Thoracic aorta (tissue), 2 donors: ENCODE measurements at places on chromosomes 7 and 10.

- H3K27me3 ChIP-seq: no peaks in the 10 kb centered on the region
- H3K27ac ChIP-seq: no peak overlapping the region
- DNase-seq: no peak
- H3K4me3 ChIP-seq: no peak overlapping the region
- no peaks in the 10 kb centered on the region for H3K36me3 ChIP-seq
These were observed 141.8 kb upstream of the C1QL3 start for GRCh38 chr10:16663444-16663843.

GRCh38 chr10:77501152-77501845 is 136.3 kb downstream of the KCNMA1 start:
- peak; percentile 36 for DNase-seq
- no peaks in the 10 kb centered on the region for H3K36me3 ChIP-seq
- no peak overlapping the region for H3K27ac ChIP-seq
- no peaks in the 10 kb centered on the region for H3K27me3 ChIP-seq
- no peak overlapping the region for H3K4me3 ChIP-seq

DNA sequence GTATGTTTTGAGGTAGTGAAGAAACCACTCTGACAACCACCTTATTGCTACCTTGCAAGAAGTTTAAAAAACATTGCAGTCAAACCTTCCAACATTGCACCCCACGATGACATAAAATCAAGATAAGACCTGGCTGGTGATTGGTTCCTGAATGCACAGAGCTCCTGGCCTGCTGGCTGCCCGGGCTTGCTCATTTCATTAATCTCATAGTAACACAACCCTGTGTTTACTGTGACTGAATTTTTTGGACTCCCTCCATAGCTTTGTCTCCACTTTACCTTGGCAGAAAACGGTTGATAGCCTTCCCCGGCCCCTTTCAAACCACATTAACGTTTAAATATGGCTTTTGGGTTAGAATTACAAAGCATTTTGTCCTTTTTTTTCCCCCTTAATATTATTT is 27.5 kb downstream of the VWA2 start:
- no peaks in the 10 kb centered on the region for H3K4me1 ChIP-seq
- DNase-seq: no peak
- H3K27me3 ChIP-seq: no peaks in the 10 kb centered on the region
- H3K4me3 ChIP-seq: no peak overlapping the region

DNA sequence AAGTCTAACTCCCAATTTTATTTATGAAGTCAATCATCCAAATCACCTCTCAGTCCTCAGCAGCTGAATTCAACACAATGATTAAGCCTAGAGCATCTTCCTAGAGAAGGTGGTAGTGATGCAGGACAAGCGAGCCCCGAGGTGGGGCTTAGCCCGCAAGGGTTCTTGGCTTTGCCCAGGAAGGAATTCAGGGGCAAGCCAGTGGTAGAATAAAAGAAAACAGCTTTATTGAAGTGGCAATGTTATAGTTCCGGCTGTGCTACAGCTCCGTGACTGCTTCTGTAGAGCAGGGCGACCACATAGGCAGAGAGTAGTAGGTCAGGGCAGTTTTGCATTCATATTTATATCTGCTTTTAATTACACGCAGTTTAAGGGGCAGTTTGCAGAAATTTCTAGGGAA is 18.1 kb downstream of the IL2RA start:
- DNase-seq: no peak
- no peaks in the 10 kb centered on the region for H3K36me3 ChIP-seq
- no peak overlapping the region for H3K27ac ChIP-seq
- no peak overlapping the region for H3K4me3 ChIP-seq
- H3K27me3 ChIP-seq: no peaks in the 10 kb centered on the region

DNA sequence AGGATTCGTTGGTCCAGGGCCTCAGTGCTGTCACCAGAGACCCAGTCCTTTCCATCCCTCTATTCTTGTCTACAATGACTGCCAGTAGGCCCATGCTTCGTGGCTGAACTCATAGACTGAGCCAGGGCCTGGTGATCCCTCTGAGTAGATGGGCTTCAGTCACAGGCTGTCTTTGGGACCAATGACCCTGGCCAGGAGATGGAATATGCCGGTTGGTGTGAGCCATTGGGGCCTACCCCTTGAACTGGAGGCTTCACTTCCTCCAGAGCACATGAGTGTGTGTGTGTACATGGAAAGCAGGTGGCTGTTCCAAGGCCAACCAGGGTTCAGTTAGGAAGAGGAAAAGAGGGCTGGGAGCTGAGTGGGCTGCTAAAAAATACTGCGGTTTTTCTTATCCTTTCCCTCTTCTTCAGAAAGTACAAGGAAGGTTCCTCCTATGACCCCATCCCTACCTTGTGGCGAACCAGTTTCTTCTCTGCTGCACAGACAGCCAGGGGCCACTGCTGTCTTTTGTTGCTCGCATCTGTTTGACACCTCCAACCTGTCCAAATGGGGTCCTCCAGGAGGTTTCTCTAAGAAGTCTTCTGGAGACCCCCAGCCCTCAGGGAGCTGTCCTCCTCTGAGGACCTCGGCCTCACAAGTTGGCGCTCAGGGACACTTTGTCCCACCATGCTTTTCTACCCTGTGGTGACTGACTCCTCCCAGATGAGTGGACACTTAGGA is 36.6 kb downstream of the ADRA2A start:
- no peak for DNase-seq
- H3K36me3 ChIP-seq: no peaks in the 10 kb centered on the region
- no peak overlapping the region for H3K27ac ChIP-seq
- no peaks in the 10 kb centered on the region for H3K4me1 ChIP-seq

DNA sequence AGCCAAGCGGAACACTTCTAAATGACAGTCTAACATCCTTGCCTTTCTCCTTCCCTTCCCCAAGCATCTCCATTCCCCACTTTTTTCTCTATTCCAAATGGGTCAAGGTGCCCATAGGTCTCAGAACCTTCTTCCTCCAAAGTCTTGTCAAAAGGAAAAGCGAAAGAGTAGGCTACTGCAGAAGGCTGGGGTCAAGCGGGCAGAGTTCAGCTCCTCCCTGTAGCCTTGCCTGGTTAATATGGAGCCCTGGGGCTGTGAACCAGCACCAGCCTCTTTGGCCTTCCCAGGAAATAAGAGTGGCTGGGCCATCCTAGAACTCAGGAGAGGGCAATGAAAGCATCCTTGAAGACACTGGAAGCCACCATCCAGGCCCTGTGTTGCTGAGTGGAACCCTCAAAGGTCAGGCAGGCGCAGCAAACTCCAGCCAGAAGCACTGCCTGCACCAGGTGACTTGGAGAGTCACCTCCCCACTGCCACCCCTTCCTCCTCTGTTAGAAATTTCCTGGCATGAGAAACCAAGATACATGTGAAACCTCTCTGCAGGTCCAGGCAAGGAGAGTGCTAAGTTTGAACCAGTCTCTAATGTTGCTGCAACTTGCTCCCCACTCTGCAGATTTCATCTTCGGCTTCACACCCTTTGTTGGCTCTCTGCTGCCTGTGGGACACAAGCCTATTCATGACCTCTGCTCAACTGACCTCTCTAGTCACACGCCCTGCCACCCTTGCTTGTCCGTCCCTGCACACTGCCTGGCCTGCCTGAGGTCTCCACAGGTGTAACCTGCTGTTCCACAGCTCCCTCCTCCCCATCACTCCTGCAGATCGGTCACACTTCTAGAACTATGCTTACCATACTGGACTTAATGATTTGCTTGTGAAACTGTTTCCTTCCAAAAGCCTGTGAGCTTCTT is 74.9 kb downstream of the SH3PXD2A start:
- no peaks in the 10 kb centered on the region for H3K27me3 ChIP-seq
- no peak overlapping the region for H3K4me3 ChIP-seq
- H3K27ac ChIP-seq: no peak overlapping the region
- no peaks in the 10 kb centered on the region for H3K36me3 ChIP-seq

GRCh38 chr10:128901236-128901635 is 565.8 kb upstream of the MGMT start:
- no peak overlapping the region for H3K4me3 ChIP-seq
- no peaks in the 10 kb centered on the region for H3K27me3 ChIP-seq
- H3K36me3 ChIP-seq: no peaks in the 10 kb centered on the region
- DNase-seq: no peak
- H3K27ac ChIP-seq: no peak overlapping the region

DNA sequence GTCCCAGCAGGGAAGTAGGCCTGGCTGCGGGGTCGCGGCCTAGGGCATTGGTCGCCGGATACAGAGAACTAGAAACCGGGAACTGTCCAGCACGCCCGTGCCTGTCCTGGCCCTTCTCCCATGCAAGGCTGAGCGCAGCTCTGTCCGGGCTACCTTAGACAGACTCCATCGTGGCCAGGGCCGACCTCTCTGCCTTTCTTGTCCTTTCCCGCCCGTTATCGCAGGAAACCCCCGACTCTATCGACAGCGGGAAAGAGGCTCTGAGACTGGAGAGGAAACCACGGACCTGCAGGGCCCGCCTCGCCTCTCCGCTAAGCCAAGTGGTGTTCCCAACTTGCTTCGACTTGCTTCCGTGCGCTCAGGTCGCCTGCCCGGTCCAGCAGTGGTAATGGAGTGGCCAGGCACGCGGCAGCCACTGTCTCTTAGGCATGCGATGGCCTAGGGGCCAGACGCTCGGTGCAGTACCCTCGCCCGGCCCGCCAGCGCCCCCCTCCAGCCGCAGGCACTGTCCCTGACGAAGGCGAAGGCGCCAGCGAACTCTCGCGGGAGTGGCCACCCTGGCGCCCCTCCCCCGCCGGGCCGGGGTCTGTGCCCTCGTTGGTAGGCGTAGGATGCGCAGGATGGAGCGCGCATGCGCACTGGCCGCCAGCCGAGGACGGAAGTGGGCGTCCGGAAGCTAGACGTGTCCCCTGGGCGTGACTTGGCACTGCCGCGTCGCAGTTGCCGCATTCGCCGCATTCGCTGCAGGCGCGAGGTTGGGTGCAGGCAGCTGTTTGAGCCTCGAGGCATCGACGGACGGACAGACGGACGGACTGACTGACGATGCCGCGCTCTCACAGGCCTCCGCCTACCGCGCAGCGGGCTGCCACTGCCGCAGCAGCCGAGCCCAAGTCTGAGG is 54.4 kb downstream of the MCMBP start:
- H3K4me1 ChIP-seq: no peaks in the 10 kb centered on the region
- peak overlapping the region; percentile 54 for H3K4me3 ChIP-seq
- H3K27ac ChIP-seq: no peak overlapping the region
- peaks cover 3% of the 10 kb centered on the region for H3K36me3 ChIP-seq

DNA sequence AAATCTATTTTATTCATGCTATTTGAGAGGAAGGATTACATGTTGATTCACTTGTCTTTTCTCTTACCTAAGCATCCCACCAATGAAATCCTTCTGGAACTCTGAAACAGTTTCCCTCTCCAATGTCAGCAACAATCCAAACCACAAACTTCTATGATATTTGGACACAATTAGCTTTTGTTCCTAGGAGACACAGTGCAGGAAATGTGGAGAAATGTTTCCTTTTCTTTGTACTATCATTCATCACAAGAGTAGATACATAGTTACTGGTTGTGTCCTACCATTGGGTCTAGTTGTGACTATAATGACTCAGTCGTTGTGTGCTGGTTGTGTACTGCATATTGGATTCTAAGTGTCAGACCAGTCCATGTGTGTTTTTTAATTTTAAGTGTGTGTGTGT is 156.8 kb upstream of the MAGI2 start:
- H3K27me3 ChIP-seq: no peaks in the 10 kb centered on the region
- DNase-seq: no peak
- H3K36me3 ChIP-seq: no peaks in the 10 kb centered on the region
- H3K27ac ChIP-seq: no peak overlapping the region
- H3K4me3 ChIP-seq: no peak overlapping the region

GRCh38 chr10:35216303-35216905 is 89.8 kb downstream of the CREM start:
- no peaks in the 10 kb centered on the region for H3K27me3 ChIP-seq
- no peaks in the 10 kb centered on the region for H3K36me3 ChIP-seq
- no peak overlapping the region for H3K4me3 ChIP-seq
- no peak for DNase-seq
- H3K27ac ChIP-seq: no peak overlapping the region

GRCh38 chr10:32350811-32351350 is 3.9 kb upstream of the EPC1 start:
- H3K36me3 ChIP-seq: no peaks in the 10 kb centered on the region
- H3K27me3 ChIP-seq: no peaks in the 10 kb centered on the region
- H3K4me3 ChIP-seq: no peak overlapping the region
- peaks cover 38% of the 10 kb centered on the region for H3K4me1 ChIP-seq
- H3K27ac ChIP-seq: no peak overlapping the region

- no peaks in the 10 kb centered on the region for H3K27me3 ChIP-seq
- H3K27ac ChIP-seq: no peak overlapping the region
- no peaks in the 10 kb centered on the region for H3K36me3 ChIP-seq
These were observed 40.5 kb downstream of the ST8SIA6 start for GRCh38 chr10:17413876-17414275.

GRCh38 chr7:65827366-65827765 is 45.5 kb upstream of the VKORC1L1 start:
- no peaks in the 10 kb centered on the region for H3K36me3 ChIP-seq
- no peaks in the 10 kb centered on the region for H3K4me1 ChIP-seq
- no peaks in the 10 kb centered on the region for H3K27me3 ChIP-seq
- no peak for DNase-seq
- no peak overlapping the region for H3K4me3 ChIP-seq

GRCh38 chr10:33657154-33657908 is 322.9 kb upstream of the NRP1 start:
- H3K36me3 ChIP-seq: no peaks in the 10 kb centered on the region
- no peak overlapping the region for H3K4me3 ChIP-seq

DNA sequence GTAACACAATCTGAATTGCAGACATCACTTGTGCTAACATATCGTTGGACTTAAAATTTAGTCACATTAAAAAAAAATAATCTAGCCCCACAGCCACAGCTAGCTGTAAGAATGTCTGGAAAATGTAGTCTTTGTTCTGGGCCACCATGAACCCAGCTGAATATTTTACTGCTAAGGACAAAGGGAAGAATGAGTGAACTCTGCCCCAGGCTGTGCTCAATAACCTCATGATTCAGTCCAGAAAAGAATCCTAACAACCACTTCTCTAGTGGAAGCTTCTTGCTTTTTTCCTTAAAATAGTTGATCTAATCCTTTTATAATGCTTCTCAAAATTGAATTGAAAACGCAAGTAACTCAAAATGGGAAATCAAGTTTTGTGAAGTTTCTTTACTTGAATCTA is 25.6 kb upstream of the SOSTDC1 start:
- H3K36me3 ChIP-seq: no peaks in the 10 kb centered on the region
- DNase-seq: no peak
- no peaks in the 10 kb centered on the region for H3K4me1 ChIP-seq
- no peak overlapping the region for H3K27ac ChIP-seq
- H3K27me3 ChIP-seq: no peaks in the 10 kb centered on the region

- DNase-seq: no peak
- H3K27ac ChIP-seq: no peak overlapping the region
- no peak overlapping the region for H3K4me3 ChIP-seq
- no peaks in the 10 kb centered on the region for H3K27me3 ChIP-seq
- peaks cover 35% of the 10 kb centered on the region for H3K4me1 ChIP-seq
These were observed 74.8 kb downstream of the ZEB1 start for GRCh38 chr10:31393844-31394243.

GRCh38 chr7:41010967-41011366 is 691.9 kb downstream of the INHBA start:
- H3K36me3 ChIP-seq: no peaks in the 10 kb centered on the region
- H3K4me3 ChIP-seq: no peak overlapping the region
- no peaks in the 10 kb centered on the region for H3K4me1 ChIP-seq
- DNase-seq: no peak
- no peaks in the 10 kb centered on the region for H3K27me3 ChIP-seq

- H3K36me3 ChIP-seq: no peaks in the 10 kb centered on the region
- no peak for DNase-seq
- H3K4me3 ChIP-seq: no peak overlapping the region
- H3K4me1 ChIP-seq: no peaks in the 10 kb centered on the region
These were observed 272.5 kb upstream of the COBL start for GRCh38 chr7:51589111-51589510.
